CD4-positive, alpha-beta T cell treated with Interleukin-2 at 100 ng/mL for 4 hours (primary cell): ENCODE measurements at places on chromosomes 1 and 21.

GRCh38 chr1:161985301-161985822 lies 38.3 kb downstream of the OLFML2B start:
- no peak for DNase-seq

DNA sequence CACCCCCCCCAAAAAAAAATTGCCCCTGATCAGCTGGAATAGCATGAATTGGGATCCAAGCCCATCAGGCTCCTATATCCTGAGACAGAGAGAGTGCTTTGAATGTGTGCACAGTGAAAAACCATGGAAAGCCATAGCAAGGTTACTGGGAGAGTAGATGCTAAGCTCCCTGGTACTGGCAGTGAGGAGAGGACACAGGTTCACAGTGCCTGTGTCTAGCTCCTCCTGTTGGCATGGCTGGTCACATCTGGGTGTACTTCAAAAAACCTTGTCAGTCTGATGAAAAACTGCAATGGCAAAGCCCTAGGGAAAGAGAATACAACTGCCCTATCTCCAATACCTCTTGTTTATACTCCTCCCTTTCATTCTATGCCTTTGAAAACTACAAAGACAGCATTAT lies 12.9 kb downstream of the COPA start:
- no peak for DNase-seq

GRCh38 chr21:28641731-28642130 lies 350.9 kb downstream of the LTN1 start:
- no peak for DNase-seq

DNA sequence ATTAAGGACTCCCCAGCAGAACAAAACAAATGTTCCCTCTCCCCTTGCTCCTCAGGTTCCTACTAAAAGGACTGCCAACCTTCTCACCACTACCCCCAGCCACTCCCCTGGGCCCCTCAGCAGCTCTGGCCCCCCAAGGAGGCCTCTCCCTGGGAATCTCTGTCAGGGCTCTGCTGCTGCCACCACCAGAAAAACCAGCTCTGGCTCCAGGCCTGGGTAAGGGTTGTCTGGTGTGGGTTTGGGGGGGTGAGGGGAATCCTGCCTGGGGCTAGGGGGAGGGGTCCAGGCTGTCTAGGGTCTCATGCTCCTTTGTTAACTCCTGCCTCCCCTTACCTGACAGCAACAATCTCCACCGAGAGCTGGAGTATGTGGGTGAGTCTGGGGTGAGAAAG lies 4.8 kb downstream of the NECTIN4 start:
- no peak for DNase-seq

- DNase-seq: no peak
These were observed 407.8 kb upstream of the DAB1 start for GRCh38 chr1:57831624-57832023.

DNA sequence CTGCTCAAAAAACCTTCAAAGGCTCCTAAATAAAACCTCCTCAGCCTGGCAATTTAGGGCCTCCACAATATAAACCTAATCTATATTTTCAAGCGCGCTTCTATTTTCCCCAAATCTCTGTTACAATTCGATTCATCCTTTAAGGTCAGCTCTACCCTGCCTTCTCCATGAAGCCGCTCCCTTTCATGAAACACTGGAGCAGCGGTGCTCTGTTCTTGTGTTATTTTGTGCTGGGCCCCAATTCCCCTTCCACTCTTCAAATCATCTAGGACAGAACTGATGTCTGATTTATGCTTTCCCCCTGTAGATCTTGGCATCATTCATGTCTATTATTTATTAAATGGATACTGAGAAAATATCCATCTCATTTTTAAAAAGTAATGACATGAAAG lies 6.9 kb downstream of the ERRFI1 start:
- DNase-seq: no peak

- DNase-seq: no peak
These were observed 258.0 kb upstream of the VAMP3 start for GRCh38 chr1:7513081-7513480.

- no peak for DNase-seq
These were observed 12.9 kb upstream of the KCNE1 start for GRCh38 chr21:34524646-34525601.

DNA sequence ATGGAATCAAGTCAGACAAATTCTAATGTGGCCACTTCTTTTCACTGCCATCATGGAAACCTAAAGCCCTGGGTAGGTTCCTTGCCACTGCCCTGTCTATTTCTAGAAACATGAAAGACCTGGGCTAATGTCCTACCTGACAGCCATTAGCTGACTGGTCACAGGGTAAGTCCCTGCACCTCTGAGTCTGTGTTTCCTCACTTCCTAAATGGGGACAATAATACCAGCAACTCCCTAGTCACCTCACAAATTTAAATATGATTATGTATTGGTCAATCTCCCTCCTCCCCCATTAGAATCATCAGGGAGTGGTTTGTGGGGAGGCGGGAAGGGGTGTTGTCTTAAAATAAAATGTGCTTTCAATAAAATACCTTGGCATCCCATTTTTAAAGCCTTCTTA lies 2.2 kb downstream of the CREG1 start:
- DNase-seq: no peak

GRCh38 chr1:28510273-28510969 lies 4.6 kb downstream of the RCC1 start:
- no peak for DNase-seq
